Esophagus squamous epithelium (tissue), 5 donors: ENCODE measurements at places on chromosomes 2 and 18.

DNA sequence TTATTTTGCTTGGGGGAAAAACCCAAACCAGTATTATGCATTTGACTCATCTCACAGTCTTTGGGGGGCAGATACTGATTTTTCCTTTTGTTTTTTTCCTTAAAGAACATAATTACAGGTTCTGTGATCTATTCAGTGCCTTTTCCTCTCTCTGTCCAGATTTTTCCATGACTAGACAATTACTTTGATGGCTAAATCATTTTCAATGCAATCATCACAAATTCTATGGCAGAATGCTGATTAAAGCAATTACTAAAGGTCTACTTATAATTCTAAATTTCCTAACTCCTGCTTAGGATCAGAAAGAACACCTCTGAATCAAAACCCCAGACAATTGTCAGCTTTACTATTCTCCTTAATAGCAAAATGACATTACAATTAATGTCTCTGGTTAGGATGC is 38.8 kb downstream of the POLR1A start:
- no peak overlapping the region for H3K27ac ChIP-seq
- peaks cover 7% of the 10 kb centered on the region for H3K36me3 ChIP-seq
- no peak for DNase-seq
- H3K4me1 ChIP-seq: peaks cover 21% of the 10 kb centered on the region
- no peak overlapping the region for H3K4me3 ChIP-seq

- no peak for DNase-seq
- H3K27me3 ChIP-seq: no peaks in the 10 kb centered on the region
These were observed 71.1 kb upstream of the DSC1 start for GRCh38 chr18:31233621-31234275.

DNA sequence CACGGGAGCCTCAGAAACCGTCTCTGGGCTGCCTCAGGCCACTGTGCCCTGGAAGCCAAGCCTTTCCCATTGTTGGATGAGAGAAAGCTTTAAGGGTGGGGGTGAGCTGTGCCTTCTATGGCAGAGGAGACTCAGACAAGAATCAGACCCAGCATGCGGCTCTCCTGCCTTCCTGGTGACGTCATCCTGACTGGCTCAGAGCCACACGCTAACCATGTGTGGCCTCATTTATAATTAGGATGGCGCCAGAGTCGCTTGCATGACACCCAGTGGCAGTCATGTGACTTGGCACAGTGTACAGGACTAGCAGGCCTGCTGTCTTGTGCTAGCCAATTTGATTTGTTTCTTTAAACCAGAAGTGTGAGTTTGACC is 99.1 kb downstream of the SH3BP4 start:
- H3K36me3 ChIP-seq: no peaks in the 10 kb centered on the region
- H3K4me3 ChIP-seq: no peak overlapping the region
- H3K27me3 ChIP-seq: no peaks in the 10 kb centered on the region

DNA sequence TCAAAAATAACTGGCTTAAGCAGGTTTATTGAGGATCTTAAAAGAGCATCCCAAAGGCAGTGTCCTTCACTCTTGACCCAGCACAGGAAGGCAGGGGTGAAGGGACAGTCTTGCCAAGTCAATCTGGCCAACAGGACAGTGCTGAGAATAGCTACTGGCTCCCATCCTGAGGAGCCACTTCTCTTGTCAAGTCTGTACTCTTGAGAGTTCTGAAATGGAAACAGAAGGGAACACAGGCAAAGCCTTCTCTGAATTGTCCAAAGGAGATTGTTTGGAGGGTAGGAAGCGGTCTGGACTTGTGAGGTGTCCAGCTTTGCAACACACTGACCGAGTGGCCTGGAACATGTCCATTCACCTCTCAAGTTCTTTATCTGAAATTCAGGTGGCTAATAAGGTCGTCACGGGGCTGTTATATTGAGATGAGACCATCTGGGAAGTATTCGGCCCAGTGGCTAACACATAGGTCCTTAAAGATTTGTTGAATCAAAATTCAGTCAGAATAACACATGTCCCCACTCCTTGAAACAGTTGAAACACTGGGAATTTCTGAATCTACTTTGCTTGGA is 99.5 kb upstream of the FHL2 start:
- no peak for DNase-seq
- no peaks in the 10 kb centered on the region for H3K36me3 ChIP-seq
- no peak overlapping the region for H3K4me3 ChIP-seq
- no peaks in the 10 kb centered on the region for H3K27me3 ChIP-seq

DNA sequence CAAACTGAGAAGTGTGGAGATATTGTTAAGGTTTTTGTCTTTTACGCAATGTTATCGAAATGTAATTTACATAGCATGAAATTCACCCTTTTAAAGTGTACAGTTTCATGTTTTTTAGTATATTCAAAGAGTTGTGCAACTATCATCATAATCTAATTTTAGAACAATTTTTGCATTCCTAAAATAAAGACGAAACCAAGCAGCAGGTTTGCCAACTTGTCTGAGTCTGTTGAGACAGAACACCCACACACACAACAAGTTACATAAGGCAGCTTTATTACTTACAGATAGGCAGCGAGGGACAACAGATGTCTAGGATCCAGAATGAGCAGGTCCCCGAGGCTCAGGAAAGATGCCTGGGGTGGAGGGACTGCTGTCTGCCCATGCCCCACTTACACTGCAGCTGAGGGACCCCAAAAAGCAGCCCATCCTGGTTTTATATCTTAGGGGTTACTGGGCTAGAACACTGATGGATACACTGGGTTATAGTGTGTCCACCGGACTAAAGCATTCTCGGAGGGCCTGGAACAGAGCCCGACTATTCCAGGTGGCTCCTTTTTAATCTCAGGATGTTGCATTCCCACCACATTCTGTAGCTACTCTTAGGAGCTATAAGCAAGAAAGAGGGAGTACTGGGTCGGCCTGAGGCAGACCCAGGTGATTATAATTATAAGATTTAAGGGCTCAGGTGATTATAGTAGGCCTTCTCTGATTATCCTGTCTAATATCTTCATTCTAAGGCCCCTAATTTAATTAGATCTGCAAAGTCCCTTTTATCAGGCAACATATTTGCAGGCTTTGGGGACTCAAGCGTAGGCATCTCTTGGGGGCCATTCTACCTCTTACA is 150.2 kb upstream of the DOK6 start:
- H3K27ac ChIP-seq: no peak overlapping the region
- DNase-seq: no peak
- H3K4me1 ChIP-seq: no peaks in the 10 kb centered on the region

GRCh38 chr18:48061781-48062570 is 131.5 kb upstream of the SMAD2 start:
- DNase-seq: no peak
- peaks cover 44% of the 10 kb centered on the region for H3K4me1 ChIP-seq
- no peaks in the 10 kb centered on the region for H3K36me3 ChIP-seq
- no peaks in the 10 kb centered on the region for H3K27me3 ChIP-seq
- H3K27ac ChIP-seq: peak overlapping the region; percentile 92
- no peak overlapping the region for H3K4me3 ChIP-seq

- no peak overlapping the region for H3K4me3 ChIP-seq
- DNase-seq: no peak
- no peaks in the 10 kb centered on the region for H3K36me3 ChIP-seq
These were observed 65.7 kb downstream of the RRM2 start for GRCh38 chr2:10188211-10188610.

- no peaks in the 10 kb centered on the region for H3K36me3 ChIP-seq
- no peak for DNase-seq
- peak overlapping the region; percentile 19 for H3K27ac ChIP-seq
These were observed 2.4 kb downstream of the ITGA4 start for GRCh38 chr2:181459621-181460021.

GRCh38 chr2:109481599-109481998 is 132.2 kb downstream of the SEPTIN10 start:
- H3K36me3 ChIP-seq: no peaks in the 10 kb centered on the region
- no peaks in the 10 kb centered on the region for H3K27me3 ChIP-seq
- no peaks in the 10 kb centered on the region for H3K4me1 ChIP-seq
- no peak overlapping the region for H3K4me3 ChIP-seq
- no peak for DNase-seq

GRCh38 chr2:47078541-47079482 is 76.3 kb downstream of the STPG4 start:
- H3K4me1 ChIP-seq: peaks cover 31% of the 10 kb centered on the region
- H3K4me3 ChIP-seq: no peak overlapping the region
- H3K27me3 ChIP-seq: no peaks in the 10 kb centered on the region
- no peaks in the 10 kb centered on the region for H3K36me3 ChIP-seq

DNA sequence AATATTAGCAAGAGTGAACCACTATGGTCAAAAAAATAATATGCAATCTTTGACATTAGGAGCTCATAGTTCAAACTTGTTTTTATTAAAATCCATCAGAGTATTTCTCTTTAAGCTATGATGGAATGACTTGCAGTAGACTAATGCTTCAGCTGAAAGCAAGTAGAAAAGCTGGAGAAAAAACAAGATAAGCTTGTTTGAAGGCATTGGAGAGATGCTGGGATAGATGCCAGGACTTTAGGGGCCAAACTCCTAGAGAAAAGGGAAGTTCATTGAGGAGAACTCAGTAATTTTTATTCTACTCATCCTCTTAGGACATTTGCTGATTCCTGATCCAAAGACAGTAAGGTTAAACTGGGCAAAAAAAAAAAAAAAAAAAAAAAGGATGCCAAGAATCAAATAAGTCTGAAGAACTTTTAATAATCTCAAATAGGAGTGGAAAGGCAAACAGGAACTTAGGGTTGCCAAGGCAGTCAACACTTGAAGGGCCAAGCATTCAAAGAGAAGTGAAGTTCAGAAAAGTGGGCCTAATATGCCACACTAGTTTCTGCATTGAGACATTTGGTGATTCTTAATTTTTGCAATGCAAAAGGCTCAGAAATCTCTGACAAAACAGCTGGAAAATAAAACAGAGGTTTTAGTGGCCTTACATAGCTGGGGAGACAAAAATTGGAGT is 19.7 kb upstream of the AFF3 start:
- H3K4me1 ChIP-seq: no peaks in the 10 kb centered on the region
- H3K27me3 ChIP-seq: no peaks in the 10 kb centered on the region
- no peak for DNase-seq
- H3K36me3 ChIP-seq: no peaks in the 10 kb centered on the region
- no peak overlapping the region for H3K27ac ChIP-seq

GRCh38 chr2:138931284-138932256 is 151.4 kb upstream of the NXPH2 start:
- no peak for DNase-seq
- H3K27ac ChIP-seq: no peak overlapping the region
- no peaks in the 10 kb centered on the region for H3K36me3 ChIP-seq

DNA sequence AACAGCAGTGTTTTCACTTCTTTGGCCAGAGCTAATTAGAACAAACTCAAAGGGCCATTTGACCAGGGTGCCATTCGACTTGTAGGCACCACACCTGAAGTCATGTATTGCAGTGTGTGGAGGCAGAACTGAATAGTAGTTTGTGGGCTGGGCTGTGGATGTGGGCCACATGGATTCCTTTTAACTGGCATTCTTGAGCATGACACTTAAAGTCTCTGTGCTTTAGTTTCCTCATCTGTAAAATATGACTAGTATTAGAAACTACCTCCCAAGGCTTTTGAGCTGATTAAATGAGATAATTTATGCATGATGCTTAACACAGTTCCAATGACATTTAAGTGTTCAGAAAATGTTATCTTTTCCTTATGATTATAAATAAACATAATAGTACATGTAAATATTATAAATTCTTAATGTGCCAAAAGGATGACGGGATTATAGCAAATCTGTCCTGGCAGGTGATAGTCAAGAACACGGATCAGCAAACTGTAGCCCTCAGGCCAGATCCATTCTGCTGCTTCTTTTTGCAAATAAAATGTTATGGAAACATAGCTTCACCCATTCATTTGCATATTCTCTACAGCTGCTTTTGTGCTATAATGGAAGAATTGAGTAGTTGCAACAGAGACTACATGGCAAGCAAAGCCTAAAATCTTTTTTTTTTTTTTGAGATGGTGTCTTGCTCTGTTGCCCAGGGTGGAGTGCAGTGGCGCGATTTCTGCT is 36.3 kb upstream of the CCDC68 start:
- no peak for DNase-seq
- no peaks in the 10 kb centered on the region for H3K27me3 ChIP-seq
- no peaks in the 10 kb centered on the region for H3K36me3 ChIP-seq
- H3K4me3 ChIP-seq: no peak overlapping the region
- H3K27ac ChIP-seq: no peak overlapping the region

DNA sequence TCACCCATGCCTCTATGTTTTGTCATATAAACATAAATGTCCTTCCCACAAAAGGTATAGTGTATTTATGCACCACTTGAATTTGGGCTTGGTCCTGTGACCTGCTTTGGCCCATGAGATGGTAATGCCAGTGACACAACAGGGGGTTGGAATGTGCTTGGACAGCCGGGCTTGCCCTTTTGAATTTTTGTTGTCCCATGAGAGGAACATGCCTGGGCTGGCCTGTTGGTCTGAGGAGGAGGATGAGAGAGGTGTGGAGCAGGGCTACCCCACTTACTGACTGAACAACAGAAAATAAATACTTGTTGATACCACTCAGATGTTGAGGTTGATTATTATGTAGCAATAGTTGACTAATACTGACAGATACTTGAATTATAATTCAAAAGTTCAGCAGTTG is 63.2 kb upstream of the TCF4 start:
- H3K4me1 ChIP-seq: no peaks in the 10 kb centered on the region
- H3K27ac ChIP-seq: no peak overlapping the region
- H3K4me3 ChIP-seq: no peak overlapping the region
- H3K36me3 ChIP-seq: no peaks in the 10 kb centered on the region

DNA sequence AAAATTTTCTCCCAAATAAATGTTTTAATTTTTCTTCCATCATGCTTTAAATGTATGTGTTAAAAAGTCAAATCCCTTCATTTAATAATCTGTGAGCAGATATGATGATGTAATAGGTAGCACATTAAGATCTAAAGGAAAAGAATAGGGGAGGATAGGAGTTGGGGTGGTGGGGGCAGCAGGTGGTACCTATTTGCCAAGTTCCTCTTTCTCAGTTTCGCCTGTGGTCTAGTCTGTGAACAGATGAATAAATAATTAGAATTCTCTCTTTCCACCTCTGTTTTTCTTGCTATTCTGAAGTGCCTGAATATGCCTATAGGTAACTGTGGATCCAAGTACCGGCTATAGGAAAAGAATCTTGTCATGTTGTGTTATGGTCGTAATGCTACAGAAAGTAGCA is 152.5 kb downstream of the NRXN1 start:
- H3K4me3 ChIP-seq: no peak overlapping the region
- H3K36me3 ChIP-seq: no peaks in the 10 kb centered on the region
- H3K27ac ChIP-seq: no peak overlapping the region
- no peak for DNase-seq

GRCh38 chr2:236870370-236870769 is 215.3 kb upstream of the COPS8 start:
- H3K4me1 ChIP-seq: peaks cover 24% of the 10 kb centered on the region
- H3K27ac ChIP-seq: no peak overlapping the region
- DNase-seq: no peak
- no peak overlapping the region for H3K4me3 ChIP-seq

DNA sequence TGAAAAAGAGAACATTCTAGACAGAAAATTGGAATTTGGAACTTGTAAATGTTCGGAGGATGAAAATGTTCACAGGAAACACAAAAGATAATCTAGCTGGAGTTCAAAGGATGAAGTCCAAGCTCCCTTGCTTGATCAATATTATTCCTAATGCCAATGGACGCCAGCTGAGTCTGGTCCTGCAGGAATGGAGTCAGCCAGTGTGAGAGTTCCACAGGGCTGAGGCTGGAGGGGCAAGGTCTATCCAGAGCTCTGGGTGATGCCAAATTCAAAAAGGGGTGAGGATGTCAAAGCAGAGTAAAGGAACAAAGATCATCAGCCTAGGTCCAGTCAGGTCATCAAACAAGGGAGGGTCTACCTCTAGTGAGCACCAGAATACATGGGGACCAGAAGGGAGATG is 78.5 kb upstream of the CTNNA2 start:
- H3K4me1 ChIP-seq: no peaks in the 10 kb centered on the region
- H3K4me3 ChIP-seq: no peak overlapping the region
- no peak for DNase-seq
- H3K36me3 ChIP-seq: no peaks in the 10 kb centered on the region
